SK-N-MC (cell line): ENCODE measurements at places on chromosomes 2 and 18.
A peak's percentile ranks its signal among the peaks of the same experiment; 100 is the strongest.

DNA sequence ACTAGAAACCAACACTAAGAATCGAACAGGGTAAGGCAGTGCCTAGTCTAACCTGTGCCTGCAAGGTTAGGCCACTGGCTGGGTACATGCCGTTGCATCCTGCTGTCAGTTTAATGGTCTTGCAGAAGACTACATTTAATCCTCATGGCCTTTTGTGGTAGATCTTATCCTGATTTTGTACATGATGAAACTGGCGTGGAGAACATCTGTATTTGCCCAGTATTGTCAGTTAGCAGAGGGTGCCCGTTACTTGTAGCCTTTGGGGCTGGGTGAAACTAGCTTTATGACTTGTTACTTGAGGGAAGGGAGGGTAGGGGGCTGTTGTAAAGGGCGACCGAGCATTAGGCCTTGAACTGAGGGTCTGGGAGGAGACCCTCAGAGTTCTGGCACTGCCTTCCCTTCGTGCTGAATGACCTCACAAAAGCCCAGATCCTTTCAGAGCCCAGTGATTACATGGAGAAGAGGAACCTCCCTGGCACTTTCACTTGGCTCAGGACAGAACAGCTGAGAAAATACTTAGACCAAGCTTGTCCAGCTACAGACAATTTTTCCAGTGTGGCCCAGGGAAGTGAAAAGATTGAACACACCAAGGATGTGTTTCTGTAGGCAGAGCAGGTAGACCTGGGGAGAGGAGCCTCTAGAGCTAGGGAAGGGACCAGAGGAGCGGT lies 19.5 kb downstream of the SLC20A1 start:
- no peak for DNase-seq

DNA sequence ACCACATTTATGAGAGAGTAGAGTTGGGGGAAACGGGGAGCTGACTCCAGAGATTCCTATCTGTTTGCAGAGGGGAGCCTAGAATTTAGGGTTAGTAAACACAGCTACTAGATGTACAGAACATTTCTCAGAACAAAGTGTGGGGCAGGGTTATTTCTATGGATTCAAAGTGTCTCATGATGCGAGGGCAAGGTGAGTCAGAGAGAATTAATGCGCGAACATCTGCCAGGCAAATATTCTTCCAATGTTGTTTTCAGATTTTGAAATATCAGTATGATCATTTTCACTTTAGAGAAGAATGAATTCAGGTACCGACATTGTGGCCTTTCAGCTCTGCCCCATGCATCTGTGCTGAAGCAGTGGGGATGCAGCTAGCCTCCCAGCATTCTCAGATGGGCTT lies 2.0 kb upstream of the DSEL start:
- no peak for DNase-seq

DNA sequence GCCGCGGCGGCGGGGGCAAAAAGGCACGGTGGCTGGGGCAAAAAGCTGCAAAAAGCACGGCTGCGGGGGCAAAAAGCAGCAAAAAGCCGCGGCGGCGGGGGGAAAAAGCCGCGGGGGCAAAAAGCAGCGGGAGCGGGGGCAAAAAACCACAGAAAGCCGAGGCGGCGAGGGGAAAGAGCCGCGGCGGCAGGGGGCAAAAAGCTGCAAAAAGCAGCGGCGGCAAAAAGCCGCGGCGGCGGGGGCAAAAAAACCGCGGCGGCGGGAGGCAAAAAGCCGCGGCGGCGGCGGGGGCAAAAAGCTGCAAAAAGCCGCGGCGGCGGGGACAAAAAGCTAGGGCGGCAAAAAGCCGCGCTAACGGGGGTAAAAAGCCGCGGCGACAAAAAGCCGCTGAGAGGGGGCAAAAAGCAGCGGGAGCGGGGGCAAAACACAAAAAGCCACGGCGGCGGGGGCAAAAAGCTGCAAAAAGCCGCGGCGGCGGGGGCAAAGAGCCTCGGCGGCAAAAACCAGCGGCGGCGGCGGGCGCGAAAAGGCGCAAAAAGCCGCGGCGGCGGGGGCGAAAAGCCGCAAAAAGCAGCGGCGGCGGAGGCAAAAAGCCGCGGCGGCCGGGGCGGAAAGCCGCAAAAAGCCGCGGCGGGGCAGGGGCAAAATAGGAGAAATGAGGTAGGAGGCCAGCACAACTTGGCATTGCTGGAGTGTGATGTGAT lies 123.4 kb downstream of the ANKRD30BL start:
- no peak for DNase-seq

DNA sequence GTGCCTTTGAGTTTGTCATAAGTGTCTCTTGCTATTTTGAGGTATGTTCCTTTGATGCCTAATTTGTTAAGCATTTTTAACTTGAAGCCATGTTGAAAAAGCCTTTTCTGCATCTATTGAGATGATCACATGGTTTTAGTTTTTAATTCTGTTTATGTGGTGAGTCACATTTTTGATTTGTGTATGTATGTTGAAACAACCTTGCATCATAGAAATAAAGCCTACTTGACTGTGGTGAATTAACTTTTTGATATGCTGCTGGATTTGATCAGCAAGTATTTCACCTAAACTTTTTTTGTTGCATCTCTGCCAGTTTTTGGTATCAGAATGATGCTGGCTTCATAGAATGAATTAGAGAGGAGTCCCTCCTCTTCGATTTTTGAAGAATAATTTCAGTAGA lies 469.7 kb downstream of the CDH2 start:
- DNase-seq = no peak

- DNase-seq = peak; percentile 24
These were observed 97.0 kb upstream of the CD226 start for GRCh38 chr18:70044632-70045031.

DNA sequence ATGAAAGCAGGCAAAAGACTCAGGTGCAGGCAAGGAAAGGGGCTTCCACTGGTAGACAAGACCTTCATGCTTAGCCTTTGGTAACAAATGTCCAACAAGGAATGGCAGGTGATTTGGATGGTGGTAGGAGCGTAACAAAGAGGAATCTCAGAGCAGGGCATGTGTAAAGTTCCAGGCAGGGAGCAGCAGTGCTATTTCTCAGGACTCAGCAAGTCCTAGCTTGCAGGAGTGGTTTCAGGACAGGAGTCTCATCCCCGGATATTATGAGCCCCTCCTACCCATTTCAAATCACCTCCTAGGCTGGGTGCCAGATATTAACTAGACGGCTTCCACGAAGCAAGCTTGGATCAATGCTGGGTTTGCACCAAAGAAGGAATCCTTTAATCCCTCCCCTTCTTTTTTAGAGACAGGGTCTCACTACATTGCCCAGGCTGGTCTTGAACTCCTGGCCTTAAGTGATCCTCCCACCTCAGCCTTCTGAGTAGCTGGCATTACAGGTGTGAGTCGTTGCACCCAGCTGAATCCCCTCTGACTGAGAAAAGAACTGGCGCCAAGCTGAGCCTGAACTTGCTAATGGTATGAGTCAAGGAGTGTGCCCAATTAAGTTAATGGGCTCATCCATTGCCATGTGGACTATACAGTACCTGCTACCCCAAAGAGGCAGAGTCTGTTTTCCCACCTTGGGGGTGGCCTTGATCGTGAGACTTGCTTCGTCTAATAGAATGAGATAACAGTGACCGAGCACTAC lies 190.3 kb downstream of the ARL4C start:
- DNase-seq = no peak

DNA sequence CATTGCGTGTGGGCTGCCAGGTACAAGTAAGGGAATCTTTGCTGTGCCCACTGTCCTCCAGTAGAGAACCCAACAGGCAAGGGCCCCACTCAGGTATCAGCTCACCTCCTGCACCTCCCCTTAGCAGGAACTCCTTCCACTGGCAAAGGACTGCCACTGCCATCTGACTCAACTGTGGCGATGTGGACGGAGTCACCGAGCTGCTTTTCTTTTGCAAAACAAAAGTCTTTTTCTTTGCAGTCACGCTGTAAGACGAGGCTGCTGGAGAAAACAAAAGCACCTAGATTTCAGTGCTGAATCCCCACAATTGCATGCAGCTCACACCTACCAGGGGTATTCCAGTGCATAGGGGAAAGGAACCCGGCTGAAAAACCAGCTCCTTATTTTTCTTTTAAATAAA lies 7.9 kb downstream of the MTERF4 start:
- no peak for DNase-seq

DNA sequence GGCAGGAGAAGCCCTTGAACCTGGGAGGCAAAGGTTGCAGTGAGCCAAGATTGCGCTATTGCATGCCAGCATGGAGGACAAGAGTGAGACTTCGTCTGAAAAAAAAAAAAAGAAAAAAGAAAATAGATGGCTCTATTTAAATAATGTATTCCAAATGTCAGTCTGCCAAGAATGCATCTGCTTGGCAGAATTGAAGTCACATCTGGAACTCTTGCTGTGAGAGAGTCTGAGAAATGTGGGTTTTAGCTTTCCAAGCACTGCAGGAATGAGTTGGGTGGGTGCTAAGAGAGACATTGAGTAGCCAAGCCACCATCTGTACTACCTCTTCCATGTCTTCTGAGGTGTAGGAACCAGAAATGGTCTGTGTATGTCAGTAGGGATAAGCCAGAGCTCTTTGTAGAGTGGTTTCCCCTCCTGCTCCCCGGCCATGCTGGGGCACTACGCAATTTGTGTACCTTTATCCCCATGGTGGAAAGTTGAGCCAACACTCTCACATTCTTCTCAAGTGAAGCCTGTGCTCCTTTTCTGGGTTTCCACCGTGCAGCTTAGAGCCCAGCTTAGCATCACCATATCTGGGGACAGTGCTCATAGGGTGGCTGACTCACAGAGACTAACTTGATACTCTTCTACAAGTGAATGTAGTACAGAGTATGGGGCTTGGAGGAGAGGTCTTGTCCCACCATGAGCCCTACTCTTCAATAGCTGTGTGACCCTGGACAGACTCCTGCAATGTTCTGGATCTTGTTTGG lies 25.3 kb downstream of the IL1F10 start:
- no peak for DNase-seq

GRCh38 chr2:181805228-181806038 lies 86.1 kb upstream of the ITPRID2 start:
- no peak for DNase-seq
